Right renal cortex interstitium (tissue), 3 donors: ENCODE measurements at places on chromosomes 7 and 10. TPM values are rescaled to one million over a fixed set of nuclear protein-coding genes. Genes with fewer than 3 reads are reported as not detected.

DNA sequence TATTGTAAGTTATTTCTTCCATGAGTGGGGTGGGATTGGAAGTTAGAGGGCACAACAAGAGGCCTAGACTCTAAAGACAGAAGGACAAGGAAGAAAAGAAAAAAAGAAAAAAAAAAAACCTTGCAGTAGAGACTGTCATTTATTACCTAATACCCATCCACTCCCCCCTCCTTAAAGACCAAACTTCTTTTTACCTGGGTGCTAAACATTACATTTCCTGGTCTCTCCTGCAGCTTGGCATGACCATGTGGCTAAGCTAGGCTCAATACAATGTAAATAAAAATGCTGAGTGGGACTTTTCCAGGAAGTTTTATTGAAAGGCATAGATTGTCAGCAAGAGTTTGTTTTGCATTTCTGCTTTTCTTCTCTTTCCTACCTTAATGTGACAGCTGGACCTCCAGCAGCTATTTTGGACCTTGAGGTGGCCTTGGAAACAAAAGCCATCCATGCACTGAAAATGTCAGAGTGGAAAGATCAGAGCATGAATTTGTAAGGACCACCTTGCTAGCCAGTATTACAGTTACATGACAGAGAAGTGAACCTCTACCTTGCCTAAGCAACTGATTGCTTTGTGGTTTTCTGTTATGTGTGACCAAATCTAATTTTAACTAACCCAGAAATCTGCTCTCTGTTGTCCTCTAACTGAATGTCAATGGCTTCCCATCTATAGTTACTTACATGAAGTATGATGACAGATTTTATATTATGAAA lies 81.3 kb upstream of the SFMBT2 start:
- DNase-seq = no peak

GRCh38 chr7:138194567-138194966 lies 118.3 kb downstream of the AKR1D1 start:
- no peak for DNase-seq

DNA sequence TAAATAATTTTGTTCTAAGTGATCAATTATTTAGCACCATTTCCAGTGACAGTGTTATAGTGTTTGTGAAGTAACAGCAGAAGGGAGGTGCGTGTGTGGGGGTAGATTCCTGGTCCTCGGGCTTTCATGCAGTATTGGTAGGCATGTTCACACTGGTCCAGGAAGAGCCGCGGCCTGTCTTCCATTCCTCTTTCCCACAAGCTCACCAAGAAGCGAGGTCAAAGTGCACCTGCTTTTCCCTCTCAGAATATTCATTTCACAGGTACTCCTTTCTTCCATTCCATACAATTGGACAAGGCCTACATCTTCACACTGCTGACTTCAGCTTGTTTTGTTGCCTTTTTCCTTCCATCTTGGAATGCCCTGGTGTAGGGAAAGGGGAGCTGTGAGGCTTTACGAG lies 151.8 kb upstream of the CELF2 start:
- no peak for DNase-seq

GRCh38 chr7:98046816-98047215 lies 56.8 kb upstream of the OCM2 start:
- DNase-seq = no peak

- no peak for DNase-seq
Observed at GRCh38 chr10:100009283-100009792, 409 bp downstream of the DNMBP start.

Gene PSAP
- polyA plus RNA-seq = 903 TPM

GRCh38 chr10:74968667-74969061 lies 142.3 kb downstream of the KAT6B start:
- no peak for DNase-seq

DNA sequence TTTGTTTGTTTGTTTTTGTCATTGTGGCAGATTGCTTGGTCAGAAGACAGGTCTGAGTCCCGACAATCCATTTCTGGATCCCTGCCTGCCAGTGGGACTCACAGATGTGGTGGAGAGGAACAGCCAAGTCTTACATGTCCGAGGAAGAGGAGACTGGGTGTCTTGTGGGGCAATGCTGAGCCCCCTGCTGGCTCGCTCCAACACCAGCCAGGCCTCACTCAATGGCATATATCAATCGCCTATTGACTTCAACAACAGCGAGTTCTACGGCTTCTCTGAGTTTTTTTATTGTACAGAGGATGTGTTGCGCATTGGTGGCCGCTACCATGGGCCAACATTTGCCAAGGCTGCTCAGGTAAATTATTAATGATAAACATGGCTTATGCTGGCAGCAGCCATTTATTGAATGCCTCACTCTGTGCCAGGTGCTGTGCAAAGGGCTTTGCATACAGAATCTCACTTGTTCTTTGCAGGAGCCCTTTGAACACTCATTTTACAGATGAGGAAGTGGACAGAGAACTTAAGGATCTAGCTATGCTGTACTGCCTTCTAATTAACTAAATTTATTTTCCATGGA lies 33.3 kb downstream of the COX15 start:
- no peak for DNase-seq

Gene NSMCE4A
- polyA plus RNA-seq = 82.1 TPM

Gene CCL26
- not detected for polyA plus RNA-seq

DNA sequence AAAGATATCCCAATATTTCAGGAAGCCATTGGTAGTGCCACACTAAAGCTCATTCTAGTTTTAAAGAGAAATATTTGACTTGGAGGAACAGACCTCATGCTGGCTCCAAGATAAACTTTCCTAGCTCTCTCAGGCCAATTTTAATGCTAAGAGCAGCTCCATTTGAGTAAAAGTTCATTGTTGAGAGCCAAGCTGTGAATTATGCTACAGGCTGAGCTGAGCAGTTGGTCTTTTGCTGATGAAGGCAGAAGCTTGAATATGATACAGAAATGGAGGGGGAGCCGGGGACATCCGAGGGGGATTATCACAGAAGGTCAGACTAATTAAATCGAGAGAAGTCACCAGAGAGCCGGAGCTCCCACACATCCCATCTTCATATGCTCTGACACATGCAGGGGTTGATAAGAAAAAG lies 175.7 kb upstream of the AUTS2 start:
- no peak for DNase-seq

Gene GARIN1A
- 1.4 TPM for polyA plus RNA-seq

DNA sequence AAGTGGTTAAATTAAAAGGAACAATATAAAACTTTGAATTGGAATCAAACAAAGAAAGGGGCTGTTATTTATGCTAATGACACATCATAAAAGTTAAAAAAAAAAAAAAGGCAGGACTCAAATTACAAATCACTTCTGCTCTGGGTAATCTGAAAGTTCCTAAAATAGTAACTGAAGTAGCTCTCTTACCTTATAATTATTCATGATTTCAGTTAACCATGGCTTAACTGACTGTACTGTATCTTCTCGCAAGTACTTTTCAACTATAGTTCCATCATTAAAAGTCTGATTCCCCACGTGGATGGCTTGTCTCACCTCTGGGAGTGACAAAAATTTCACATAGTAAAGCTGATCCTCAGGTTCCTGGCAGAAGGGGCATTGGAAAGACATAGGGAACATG lies 82.5 kb downstream of the CPVL start:
- no peak for DNase-seq

Gene GNGT1
- polyA plus RNA-seq = 0.24 TPM

Gene SPDYE2B
- 0.58 TPM for polyA plus RNA-seq

DNA sequence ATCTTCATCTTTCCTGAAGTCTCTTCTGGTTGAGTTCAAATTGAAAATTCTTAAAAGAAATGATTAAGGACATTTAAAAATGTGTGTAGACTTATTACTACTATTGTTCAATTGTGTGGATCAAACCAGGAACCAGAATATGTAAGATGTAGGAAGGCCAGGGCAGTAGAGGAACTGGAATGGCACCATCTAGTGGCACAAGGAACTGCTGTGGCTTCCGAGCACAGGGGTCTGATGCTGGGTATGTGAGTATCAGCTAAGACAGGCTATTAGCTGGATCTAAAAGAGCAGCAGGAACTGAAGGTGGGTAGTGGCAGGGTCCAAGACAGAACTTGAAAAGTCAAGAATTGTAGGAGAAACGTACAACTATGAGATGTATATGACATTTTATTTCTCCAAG lies 247.3 kb downstream of the SEMA3A start:
- DNase-seq = no peak

Gene DGKB
- 2.7 TPM for polyA plus RNA-seq
